ENCODE measurements at places on chromosomes 1 and 21.

DNA sequence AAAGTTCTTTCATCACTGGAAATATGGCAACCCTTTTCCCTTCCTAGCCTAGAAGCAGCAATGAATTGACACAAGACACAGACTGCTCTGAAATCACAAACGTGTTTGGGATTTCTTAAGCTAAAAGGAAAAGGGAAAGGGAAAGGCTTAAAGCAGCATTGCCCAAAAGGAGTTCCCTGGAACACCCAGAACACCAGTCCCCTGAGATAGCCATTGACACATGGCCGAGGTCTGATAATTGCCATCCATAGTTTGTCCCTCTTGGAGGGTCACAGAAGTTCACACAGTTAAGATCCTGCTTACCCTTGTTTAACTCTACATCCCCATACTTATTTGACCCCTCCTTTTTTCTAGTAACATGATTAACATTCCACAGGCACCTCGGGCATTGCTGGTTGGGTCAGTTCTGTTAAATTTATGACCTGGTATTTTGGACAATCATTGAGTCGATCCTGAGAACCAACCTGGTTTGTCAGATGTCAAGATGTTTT is 72.9 kb downstream of the ZNF281 start:
- no peak for DNase-seq

GRCh38 chr1:47201179-47201578 is 11.3 kb upstream of the PDZK1IP1 start:
- no peak for DNase-seq

DNA sequence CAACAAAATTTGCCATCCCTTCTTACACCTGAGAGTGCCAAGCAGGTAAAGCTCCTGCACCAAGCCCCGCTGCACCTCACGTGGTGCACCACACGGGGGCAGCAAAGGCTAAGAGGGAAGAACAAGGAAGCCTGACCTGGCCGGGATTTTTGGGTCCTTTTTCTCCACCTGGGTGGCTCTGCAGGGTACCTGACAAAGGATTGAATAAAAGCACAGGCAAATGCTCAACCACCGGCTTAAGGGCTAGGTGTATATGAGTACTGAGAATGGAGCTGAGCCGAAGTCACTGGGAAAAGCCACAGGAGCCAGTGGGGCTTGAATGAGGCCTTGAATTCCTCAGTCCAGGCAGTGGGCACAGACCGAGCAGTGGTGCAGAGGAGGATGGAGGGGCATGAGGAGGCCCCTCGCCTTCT is 36.4 kb downstream of the ZNF697 start:
- no peak for DNase-seq

GRCh38 chr1:204652497-204652896 is 33.0 kb downstream of the LRRN2 start:
- DNase-seq: no peak

DNA sequence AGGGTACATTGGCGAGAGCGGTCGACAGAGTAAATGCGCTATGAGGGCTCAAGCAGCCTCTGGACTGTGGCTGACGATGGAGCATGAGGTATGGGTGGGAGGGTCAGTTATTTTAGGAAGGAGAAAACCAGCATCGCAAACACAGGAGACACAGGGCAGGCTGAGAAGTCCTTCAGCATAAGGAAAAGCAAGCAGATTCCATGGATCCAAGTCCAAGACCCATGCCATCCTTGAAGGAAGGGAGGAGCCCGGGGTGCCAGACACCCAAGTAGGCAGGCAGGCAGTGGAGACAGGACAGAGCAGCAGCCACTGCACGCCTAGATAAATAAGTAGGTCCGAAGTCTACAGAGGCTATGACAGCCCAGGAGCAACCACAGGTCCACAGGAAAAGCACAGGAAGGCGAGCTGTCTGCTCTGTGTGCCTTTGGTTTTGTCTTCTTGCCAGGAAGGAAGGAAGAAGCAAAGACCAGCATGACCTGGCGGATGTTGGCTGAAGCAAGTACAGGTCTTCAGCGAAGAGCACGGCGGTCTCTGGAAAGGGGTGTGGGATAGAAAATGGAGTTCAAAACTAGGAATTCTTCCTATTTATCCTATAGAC is 76.4 kb upstream of the SLC45A1 start:
- DNase-seq: no peak

DNA sequence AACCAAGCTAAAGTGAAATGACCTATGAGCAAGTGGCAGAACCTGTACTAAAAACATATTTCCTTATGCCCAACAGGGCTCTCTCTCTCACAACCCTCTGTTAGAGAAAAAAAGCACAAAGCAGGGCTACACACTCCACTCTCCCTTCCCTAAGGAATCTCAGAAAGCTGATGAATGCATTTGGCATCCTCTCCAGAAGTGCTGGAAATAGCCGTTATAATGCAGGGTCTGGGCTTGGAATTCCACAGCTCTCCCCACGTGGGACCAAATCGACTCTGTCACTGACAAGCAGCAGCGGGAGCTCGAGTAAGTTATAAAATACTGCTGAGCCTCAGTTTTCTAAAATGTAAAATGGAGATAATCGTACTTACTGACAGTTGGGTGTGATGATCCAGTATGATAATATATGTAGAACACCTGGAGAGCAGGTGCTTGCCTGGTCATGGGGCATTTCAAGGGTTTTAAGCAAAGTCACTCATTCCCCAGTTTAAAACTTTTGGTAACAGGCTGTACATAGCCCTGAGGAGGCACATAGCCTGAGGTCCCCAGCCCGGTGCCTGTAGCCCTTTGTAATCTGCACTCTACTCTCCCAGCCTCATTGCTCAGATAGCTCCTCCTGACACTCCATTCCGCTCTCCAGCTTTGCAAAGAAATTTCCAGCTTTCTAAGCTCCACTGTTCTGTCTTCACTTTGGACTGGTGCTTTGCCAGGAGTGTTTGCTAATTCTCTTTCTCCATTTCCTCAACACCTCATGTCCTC is 175.6 kb upstream of the DAB1 start:
- no peak for DNase-seq

- DNase-seq: no peak
These were observed 14.0 kb downstream of the ARHGEF16 start for GRCh38 chr1:3468236-3469103.

- no peak for DNase-seq
These were observed 3.7 kb upstream of the JAM2 start for GRCh38 chr21:25635310-25635709.

DNA sequence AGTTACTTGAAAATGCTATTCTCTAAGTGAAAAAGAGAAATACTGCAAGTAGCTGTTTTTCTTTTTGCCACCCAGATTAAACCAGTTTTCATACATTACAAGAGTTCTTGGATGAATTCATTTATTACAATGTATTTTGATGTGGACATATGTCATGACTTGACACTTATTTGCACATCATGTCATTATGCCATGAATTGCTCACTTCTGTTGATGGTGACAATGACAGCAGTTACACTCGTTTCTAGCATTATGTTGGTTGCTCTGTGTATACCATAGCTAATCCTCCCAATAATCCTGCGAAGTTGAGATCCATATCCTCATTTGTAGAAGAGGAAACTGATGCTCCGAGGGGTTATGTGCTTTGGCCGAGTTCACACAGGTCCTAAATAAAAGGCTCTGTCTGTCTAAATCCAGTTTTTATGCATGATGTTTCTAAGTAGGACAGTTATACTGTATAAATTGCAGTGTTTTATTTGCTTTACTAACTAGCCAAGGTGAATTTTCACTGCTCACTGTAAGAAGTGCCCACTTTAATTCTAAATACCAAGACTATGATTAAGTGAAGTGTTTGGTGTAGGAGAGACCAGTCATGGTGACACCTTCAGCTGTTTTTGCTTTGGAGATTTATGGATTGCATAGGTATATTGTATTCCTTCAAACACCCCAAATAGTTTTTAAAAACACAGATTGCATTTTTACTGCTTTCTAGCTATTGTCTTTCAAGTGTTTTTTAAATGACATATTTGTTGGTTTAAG is 56.7 kb downstream of the PRDM2 start:
- DNase-seq: no peak

DNA sequence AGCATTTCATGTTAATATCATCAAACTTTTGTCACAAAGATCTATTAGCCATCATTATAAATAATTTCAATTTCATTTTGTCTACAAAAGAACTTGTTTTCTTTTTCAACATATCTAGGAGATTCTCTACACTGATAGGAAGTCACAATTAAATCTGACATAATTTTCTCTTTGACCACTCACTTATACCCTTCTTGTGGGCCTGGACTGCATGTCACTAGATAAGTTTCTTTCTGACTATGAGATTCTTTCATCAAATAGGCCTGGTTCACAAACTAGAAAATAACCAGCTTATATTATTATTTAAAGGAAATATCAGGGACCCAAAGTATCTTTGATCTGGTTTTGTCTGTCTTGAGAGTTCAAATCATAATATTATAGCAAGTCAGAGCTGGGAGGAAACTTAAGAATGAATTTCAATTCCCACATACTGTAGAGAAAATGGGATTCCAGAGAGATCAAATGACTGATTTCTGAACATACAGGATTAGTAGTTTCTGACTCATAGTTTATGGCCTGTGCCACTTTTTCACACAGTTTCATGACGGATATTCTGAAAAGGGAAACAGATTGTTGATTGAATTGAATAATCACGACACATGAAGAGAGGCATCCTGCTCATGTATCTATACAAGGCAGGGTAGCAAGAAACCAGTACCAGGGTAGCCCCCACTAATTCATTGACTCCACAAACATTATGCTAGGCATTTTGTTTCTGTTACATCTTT is 355.8 kb downstream of the GPATCH2 start:
- peak; percentile 49 for DNase-seq

DNA sequence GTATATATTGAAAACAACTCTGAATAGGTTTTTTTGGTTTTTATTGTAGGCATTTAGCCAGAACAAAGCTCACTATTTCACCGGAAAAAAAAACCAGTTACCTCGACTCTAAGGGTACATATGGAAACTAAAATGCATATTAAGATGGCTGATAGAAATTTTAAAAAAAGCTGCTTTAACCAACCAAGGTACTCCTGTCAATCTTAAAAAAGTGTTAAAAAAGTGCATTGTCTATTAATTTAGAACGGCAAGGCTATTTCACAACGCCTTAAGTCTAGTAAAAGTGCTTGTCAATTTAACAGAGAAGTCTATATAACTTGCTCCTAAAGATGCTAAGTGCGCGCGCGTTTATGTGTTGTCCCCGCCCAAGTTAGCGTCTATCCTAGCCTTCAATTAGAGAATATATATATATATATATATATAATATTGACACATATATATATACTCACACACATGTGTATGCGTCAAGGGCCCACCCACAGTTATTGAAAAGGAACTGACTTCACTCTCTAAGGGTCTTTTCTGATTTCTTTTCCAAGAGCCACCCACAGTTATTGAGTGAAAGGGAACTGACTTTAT is 934 bp downstream of the ASPM start:
- DNase-seq: no peak

Measured in brain microvascular endothelial cell (primary cell).